Endothelial cell (in vitro differentiated cells): ENCODE measurements at places on chromosomes 7 and 10.

DNA sequence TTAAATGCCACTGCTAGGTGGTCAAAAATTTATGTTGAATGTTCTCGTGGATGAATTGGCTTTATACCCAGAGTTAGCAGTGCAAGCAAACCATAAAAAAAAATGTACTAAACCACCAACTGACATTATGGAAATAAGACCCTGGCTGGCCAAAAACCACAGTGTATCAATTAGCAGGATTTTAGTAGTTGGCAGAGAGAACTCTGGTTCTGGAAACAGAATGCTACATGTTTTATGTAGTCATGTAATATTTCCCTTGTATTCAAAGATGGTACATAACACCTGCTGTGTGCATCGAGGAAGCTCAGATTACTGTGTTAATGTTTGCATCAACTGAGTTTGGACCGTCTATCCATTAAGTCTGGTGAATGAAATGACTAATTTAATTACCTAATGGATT, 618.5 kb downstream of the CCSER2 start:
- DNase-seq: no peak

DNA sequence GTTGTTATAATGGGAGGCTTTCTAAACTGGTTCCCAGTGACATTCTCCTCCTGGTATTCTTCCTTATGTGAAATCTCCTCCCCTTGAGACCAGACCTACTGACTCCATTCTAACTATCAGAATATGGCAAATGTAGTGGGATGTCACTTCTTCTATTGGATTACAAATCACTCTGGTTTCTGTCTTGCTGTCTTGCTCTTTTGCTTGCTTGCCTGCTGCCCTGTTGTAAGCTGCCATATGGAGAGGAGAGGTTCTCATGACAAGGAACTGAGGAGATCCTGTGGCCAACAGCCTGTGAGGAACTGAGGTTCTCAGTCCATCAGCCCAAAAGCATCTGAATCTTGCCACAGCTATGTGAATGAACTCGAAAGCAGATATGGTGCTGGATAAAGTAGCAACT, 4.7 kb upstream of the NRCAM start:
- no peak for DNase-seq

DNA sequence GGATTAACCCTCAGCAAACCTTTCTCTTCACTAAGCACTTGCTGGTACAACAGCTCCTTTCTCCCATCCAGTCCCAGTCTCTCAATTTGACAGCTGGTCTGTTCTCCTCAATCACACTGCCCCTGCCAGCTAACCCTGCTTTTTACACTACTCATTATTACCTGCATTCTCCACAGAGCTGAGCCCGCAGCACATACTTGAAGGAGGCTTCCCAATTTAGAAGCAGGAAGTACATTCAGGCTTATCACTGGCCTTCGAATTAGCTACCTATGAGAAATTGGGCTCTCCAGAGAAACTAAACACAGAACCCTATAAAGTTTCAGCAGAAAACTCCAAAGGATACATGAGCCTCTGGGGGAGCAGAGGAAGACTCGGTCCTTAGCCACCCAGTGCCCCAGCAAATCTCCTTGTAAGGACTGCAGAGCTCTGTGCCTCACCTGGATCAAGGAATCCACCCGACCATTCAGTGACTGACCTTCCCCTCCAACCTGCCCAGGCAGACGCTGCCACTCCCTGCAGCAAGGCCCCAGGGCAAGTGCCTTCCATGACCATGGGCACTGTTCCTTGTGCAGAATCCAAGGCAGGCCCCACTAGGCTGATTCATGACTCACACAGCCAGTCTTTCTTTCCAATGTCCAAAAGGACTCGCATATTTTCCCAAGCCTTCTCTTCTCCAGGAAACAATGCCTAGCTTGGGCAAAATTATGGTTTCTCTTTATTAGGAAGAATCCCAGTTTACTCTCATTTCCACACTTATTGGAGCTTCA, 68.0 kb downstream of the VOPP1 start:
- DNase-seq: no peak

DNA sequence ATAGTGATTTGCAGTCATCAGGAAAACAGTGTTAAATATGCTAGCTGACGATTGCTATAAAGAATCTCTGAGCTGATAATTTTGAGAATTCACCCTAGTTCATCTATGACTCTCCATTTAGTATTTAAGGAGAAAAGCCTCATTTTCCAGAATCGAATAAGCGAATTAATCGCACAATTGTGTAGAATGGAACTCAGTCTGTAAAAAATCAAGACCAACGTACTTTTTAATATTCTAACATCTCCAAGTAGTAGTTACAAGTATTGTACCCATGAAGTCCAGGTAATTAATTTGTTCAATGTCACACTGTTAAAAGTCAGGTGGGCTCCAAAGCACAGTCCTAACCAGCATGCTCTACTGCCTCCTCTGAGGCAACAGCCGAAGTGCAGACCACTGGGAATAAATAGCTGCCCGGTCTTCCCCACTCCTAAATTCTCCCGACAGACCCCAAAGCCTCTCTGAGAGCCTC, 380 bp upstream of the AGBL3 start:
- DNase-seq: no peak

- DNase-seq: no peak
Observed at GRCh38 chr7:112014347-112014746, 191.9 kb downstream of the DOCK4 start.

GRCh38 chr7:122467661-122468449, 163.3 kb upstream of the FEZF1 start:
- no peak for DNase-seq

GRCh38 chr7:25716421-25716820, 435.6 kb upstream of the NFE2L3 start:
- DNase-seq: no peak

- no peak for DNase-seq
Observed at GRCh38 chr7:1741751-1742554, 71.9 kb downstream of the ELFN1 start.

GRCh38 chr10:72756674-72757385, 64.9 kb downstream of the MCU start:
- no peak for DNase-seq

GRCh38 chr7:137576481-137576880, 232.9 kb upstream of the PTN start:
- no peak for DNase-seq

DNA sequence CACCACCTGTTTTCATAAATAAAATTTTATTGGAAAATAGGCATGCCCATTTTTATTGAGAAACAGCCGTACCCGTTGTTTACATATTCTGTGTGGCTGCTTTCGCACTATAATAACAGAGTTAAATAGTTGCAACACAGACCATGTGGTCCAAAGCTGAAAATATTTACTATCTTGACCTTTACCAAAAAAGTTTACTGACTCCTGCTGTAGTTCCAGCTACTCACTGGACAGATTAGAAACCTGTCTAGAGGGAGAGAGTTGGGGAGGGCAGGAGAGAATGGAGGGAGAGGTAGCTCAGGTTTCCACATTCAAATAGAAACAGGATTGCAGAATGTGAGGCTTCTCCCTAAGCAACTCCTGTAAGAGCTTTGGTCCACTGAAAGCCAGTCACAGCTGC, 55.1 kb upstream of the GLCCI1 start:
- no peak for DNase-seq

DNA sequence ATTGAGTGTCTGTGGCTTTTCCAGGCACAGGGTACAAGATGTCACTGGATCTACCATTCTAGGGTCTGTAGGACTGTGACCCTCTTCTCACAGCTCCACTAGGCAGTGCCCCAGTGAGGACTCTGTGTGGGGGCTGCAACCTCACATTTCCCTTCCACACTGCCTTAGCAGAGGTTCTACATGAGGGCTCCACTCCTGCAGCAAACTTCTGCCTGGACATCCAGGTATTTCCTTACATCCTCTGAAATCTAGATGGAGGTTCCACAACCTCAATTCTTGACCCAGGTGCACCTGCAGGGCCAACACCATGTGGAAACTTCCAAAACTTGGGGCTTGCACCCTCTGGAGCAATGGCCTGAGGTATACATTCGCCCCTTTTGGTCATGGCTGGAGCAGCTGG, 183.7 kb downstream of the KCND2 start:
- DNase-seq: no peak

GRCh38 chr7:84484502-84485079, 290.0 kb upstream of the SEMA3A start:
- no peak for DNase-seq

DNA sequence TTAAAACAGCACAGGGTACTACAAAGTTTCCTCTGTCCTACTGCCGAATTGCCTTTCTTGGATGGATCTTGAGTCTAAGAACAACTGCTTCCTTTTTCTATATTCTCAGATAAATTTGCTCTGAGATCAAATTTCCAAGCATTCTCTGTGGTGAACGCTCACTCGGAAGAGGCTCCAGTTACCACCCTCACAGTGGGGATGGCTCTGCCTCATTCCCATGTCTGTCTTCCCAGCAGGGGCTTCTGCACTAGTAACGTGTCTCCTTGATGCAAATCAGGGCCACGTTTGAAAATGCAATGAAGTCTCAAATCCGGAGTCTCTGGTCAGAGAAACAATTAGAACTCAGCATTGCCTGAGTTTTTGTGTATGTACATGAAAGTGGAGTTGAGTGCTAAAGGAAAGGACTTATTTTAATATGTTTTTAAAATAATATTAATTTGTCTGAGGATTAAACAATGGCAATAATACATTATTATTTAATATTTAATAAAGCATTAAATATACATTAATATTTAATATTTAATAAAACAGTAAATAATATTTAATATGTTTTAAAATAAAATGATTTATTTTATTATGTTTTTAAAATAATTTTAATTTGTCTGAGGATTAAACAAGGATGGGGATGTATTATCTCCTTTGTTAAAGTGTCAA, 61.8 kb downstream of the INHBA start:
- DNase-seq: no peak

GRCh38 chr10:120360571-120360970, 96.5 kb upstream of the PLPP4 start:
- no peak for DNase-seq

- DNase-seq: no peak
Observed at GRCh38 chr7:113730309-113730955, 188.4 kb downstream of the PPP1R3A start.

DNA sequence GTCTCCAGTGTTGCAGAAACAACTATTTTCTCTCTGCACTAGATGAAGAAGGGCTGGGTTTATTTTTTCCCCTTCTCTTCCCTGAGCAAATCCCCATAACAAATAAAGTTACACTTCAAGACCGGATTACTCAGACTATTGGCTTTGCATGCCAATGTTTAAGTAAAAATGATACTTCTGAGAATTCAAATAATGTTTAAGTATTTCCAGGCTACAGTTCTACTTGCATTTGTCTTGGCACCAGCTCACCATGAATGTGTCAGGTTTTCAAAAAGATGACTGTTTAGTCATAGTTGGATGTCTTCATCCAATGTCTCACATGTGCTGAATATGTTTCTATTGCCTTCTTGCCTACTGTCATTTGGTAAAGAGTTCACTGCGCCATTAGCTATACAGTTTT, 912.6 kb downstream of the GATA3 start:
- no peak for DNase-seq

- DNase-seq: no peak
Observed at GRCh38 chr10:19745672-19746071, 70.6 kb upstream of the PLXDC2 start.

DNA sequence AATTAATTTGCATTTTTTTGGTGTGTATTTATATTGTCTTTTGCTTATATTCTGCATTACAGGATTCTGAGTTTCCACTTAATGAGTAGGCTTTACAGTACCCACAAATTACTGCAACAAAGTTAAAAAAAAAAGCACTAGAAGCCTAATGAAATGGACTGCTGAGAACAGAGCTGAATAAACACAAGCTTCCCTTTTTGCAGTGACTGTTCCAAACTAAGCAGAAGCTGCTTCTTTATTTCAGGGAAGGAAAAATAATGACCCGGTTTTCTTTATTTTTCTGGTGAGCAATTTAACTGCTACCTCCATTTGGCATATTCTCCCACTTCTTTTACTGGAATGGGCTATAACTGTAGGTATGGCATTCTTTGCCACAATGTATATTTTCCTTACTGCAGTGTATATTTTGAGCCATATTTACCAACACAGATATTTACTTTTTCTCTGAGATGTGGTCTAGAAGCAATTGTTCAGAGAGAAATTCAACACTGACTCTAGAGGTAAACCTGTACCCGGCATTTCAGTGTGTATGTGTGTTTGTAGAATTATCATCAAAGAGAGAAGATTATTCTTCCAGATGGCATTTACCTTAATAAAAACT, 56.9 kb downstream of the HDAC9 start:
- no peak for DNase-seq

- DNase-seq: no peak
Observed at GRCh38 chr10:62506371-62506770, 132.2 kb downstream of the ZNF365 start.

DNA sequence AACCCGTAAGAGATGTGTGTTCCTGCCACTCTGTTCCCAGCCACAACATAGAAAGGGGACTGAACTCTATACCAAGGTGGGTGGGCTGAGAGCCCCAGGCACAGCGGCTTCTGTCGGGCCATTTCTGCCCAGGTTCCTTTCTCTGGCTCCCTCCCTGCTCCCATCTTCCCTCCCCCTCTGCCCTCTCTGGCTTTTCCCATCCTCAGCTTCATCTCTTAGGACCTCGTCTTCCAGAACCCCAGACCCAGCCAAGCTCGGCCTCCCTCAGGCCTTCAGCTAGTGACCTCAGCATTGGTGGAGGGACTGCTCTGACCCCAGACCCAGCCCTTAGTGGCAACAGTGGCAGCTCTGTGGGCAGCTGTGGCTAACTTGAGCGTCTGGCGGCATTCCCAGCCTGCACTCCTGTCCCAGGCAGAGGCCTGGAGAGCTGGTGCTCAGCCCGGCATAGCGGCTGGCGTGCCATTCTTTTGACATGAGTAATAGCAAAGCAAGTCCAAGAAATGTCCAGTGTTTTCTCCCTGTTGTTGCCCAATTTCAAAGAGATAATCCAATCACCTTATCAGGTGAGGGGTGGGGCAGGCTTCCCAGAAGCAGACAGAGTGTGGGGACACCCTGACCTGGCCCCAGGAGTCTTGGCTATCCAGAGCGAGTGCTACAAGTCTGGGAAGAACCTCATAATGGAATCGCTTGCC, 15.9 kb downstream of the PTPRE start:
- DNase-seq: no peak

- DNase-seq: no peak
Observed at GRCh38 chr7:711922-712380, 14.5 kb upstream of the DNAAF5 start.

- no peak for DNase-seq
Observed at GRCh38 chr7:136086712-136087111, 109.6 kb upstream of the MTPN start.

GRCh38 chr7:124059375-124059774, 26.5 kb upstream of the TMEM229A start:
- no peak for DNase-seq

DNA sequence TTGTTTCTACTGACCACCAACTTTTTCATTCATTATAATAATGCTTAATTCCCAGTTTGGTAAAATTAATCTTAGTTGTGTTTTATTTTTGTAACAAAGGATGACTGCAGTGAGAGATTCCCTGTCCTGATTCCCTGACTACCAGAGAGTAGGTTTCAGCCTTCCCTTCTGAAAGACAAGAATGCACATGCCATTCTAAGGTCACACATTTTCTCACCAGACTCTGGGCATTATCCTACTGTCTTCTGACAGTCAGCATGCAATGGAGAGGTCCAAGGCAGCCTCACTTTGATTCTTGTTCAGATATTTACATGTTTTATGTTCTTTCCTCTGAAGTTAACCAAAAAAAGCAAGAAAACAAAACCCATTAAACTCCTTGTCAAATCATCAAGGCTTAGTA, 372.7 kb upstream of the CDC14C start:
- DNase-seq: no peak
